Hematopoietic multipotent progenitor cell treated with erythropoietin and hydrocortisone succinate and interleukin-3 and kit ligand, for 15 days (in vitro differentiated cells): ENCODE measurements at places on chromosomes 2 and 18.
A peak's percentile ranks its signal among the peaks of the same experiment; 100 is the strongest.

- DNase-seq = no peak
Observed at GRCh38 chr2:181483876-181484275, 26.7 kb downstream of the ITGA4 start.

GRCh38 chr18:77123320-77124231 lies 9.0 kb downstream of the MBP start:
- DNase-seq = no peak

GRCh38 chr2:24508878-24509277 lies 17.8 kb downstream of the NCOA1 start:
- DNase-seq = no peak

GRCh38 chr18:58143386-58143785 lies 99.4 kb downstream of the NEDD4L start:
- DNase-seq = peak; percentile 59

GRCh38 chr2:15665067-15665942 lies 73.6 kb downstream of the DDX1 start:
- no peak for DNase-seq

- DNase-seq = no peak
Observed at GRCh38 chr18:59048378-59048777, 91.3 kb upstream of the SEC11C start.

- no peak for DNase-seq
Observed at GRCh38 chr2:204437815-204438756, 107.2 kb upstream of the PARD3B start.

DNA sequence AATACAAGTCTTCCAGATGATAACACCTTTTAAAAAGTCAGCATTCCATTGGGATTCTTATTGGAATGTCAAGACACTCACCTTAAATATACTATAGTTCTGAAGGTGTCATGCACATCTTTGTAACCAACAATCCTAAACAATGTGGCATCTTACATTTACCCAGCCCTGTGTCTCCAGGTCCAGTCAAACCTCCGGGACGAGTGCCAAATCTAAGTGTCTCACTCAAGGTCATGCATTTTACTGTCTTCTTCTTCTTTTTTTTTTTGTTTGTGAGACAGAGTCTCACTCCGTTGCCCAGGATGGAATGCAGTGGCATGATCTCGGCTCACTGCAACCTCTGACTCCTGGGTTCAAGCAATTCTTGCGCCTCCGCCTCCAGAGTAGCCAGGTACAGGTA lies 206.9 kb upstream of the FAM98A start:
- no peak for DNase-seq

- DNase-seq = no peak
Observed at GRCh38 chr18:5244941-5245340, 47.9 kb upstream of the AKAIN1 start.
